ENCODE measurements at places on chromosomes 12 and 14.

GRCh38 chr14:54106661-54107377 lies 150.2 kb upstream of the BMP4 start:
- DNase-seq: no peak

- peak; percentile 67 for DNase-seq
Measured at GRCh38 chr12:2395354-2395977, 342.7 kb downstream of the CACNA1C start.

GRCh38 chr12:32603858-32604257 lies 75.2 kb upstream of the DNM1L start:
- DNase-seq: no peak

GRCh38 chr12:75135026-75135425 lies 74.6 kb downstream of the KCNC2 start:
- DNase-seq: peak; percentile 49

GRCh38 chr14:67943947-67944346 lies 124.4 kb downstream of the RAD51B start:
- peak; percentile 94 for DNase-seq
